ENCODE measurements at places on chromosomes 2 and 18.
A peak's percentile ranks its signal among the peaks of the same experiment; 100 is the strongest.

DNA sequence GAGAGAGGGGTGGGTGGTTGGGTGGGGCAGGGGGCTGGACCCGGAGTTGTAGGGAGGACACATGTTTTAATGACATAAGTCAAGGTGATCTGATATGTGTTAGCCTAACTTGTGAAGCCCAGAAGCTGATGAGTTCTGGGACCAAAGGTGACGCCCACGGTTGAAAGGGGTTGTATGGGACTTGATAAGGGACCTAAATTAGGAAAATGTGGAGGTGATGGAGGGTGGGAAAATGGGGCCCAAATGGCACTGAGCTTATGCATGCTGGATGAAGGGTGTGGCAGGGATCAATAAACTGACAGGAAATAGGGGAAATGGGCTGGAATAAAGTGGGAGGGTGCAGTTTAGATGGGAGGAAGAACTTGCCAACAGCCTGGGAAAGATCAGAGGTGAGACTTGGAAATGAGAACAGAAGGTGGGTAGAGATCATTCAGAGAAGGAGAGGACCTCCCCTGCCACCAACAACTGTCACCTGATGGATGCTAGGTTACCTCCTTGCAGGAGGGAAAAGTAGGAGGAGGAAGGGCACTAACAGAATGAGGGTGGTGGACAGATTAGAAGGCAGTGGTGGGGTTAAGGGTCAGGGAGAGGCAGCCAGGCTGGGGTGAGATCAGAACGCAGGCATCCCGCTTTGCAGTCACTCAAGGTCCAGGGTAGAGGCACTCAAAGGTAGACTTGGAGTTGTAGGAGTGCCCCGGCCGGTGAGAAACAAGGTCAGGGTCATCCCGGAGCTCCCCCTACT, 15.3 kb downstream of the WNT10A start:
- no peak for DNase-seq

GRCh38 chr2:41621563-41621962, 426.3 kb upstream of the PKDCC start:
- DNase-seq, result no peak

DNA sequence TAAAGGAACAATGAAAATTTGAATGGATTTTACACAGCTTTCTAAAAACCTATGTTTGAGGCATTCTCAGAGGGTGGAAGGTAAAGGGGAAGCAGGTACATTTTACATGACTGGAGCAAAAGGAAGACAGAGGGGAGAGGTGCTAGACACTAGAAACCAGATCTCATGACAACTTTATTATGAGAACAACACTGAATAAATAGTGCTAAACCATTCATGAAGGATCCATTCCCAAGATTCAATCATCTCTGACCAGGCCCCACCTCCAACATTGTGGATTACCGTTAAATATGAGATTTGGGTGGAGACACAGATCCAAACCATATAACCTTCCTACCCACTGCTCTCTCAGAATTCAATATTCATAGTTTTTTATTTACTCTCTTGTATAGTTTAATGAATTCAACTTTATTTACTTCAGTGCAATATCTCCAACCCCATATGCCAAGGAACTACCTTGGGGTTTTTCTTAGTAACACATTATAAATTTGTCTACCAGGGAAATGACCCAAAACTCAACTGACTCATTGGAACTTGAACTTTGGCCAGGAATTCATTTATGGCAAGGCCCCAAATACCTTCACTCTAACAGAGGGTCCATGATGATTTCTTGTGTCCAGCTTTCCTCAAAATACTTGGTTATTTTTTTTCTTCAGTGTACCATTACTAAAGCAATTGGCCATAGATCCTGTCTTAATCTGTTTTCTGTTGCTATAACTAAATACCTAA, 317.8 kb downstream of the GULP1 start:
- peak; percentile 94 for DNase-seq

- no peak for DNase-seq
Observed at GRCh38 chr18:33916200-33916599, 308.5 kb downstream of the NOL4 start.

DNA sequence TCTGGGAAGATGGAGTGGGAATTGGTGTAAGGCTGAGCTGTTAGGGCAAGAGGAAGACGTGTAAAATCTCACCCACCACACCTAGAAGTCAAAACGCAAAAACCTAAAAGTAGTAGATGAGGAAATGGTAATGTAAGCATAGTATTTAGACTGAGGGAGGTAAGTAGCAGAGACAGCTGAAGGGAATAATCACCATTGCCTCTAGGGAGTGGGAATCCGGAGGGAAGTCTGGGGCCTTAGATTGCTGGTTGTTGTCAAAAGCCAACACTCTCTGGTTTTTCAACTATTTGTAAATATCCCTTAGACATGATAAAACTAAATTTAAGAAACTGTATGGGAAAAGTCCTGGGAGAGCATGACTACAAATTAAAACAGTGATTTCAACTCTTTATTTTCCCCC, 28.7 kb upstream of the MYCN start:
- no peak for DNase-seq

DNA sequence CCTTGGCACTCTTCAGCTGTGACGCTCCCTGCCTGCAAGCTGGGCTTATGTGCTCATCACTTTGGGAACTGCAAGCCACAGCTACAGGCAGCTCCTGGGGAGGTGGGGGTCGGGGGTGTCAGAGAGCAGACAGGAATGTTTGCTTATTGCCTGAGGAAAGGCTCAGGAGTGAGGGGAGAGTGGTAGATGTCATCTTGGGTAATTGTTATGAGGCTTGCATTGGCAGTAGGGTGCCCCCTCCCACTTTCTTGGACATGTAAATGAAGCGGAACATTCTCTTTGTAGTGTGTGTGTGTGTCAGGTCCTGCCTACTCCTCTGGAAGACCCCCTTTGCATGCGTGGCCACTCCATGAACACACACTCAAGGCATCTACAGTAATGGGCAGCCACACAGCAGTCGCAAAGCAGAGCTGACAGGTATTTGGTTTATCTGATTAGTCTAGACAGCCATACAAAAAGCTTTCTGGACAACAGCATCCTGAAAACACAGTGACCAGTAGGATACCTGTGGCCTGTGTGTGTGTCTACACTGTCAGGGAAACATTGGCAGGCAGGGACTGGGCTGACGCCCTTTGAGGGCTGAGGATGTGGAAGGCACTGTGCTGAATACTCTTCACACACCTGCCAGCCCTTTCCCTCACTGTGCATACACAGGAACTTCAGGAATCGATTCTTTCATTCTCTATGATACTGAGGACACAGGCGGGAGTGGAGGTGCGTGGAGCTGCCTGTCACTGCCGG, 17.1 kb upstream of the MC2R start:
- no peak for DNase-seq

GRCh38 chr2:177235855-177236437, 23.4 kb downstream of the HNRNPA3 start:
- no peak for DNase-seq

DNA sequence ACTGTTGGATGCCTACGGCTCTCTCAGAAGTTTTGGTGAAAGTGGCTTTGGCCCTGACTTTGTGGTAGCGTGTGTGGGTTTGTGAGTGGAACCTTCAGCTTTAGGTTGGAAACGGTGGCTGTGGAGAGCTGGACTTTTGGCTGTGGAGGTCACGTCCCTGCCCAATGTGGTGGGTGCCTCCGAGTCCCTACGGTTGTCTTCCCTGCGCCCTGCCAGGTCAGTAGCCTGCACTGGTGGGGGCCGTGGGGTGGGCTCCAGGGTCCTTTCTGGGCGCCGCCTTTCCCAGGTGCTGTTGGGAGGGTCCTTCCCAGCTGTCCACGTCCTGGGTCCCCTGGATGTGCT, 11.1 kb downstream of the COLEC11 start:
- DNase-seq, result no peak

DNA sequence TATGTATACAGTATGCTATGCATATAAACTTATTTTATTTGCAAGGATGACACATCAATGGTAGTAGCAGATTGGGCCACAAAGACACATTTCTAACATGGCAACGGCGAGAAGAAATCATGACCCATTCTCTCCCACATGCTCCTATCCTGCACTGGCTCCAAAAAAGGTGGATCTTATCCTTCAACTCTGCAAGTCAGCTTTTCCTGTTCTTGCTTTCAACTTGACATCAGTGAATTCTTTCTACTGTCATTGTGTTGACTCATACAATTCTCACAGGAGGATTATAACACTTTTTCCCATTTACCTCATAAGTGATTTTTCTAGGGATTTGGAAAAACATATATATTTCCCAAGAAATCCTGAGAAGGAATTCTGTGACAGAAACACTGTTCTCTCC, 53.1 kb downstream of the ACVR1 start:
- no peak for DNase-seq

DNA sequence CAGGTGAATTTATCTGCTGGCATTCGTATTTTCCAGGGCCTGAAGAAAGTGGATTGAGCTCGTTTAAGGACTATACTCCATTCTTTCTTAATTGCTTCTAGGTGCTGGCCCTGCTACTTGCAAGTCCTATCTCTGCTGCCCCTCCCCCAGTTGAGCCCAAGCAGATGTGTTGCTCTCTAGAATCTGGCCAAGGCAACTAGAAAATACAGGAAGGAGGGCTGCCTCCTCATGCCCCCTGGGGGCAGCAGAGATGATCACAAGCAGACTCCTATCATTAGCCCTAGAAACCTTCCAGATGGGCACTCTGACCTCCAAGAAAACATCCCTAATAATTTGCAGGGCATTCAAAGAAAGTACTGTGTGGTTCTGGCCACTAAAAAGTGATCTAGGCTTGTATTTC, 72.5 kb upstream of the CYP26B1 start:
- no peak for DNase-seq

DNA sequence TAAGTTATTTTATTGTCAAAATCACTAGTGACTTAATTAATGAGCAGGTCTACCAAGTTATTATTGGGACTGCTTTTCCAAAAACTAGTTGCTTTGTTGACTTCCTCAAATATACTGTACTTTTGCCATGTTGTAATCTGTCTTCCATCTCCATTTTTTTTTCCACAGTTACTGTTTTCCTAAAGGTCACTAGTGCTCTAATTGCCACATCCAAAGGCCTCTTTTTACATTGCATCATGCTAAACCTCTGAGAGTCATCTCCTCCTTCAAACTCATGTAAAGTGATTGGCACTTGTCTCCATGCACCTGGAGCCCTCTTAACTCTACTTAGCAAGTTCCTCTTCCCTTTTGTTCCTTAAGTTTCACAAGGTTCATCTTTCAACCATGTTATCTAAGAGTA, 11.8 kb downstream of the PMAIP1 start:
- DNase-seq, result no peak

GRCh38 chr18:70489986-70490933, 201.4 kb downstream of the SOCS6 start:
- DNase-seq, result peak; percentile 27

DNA sequence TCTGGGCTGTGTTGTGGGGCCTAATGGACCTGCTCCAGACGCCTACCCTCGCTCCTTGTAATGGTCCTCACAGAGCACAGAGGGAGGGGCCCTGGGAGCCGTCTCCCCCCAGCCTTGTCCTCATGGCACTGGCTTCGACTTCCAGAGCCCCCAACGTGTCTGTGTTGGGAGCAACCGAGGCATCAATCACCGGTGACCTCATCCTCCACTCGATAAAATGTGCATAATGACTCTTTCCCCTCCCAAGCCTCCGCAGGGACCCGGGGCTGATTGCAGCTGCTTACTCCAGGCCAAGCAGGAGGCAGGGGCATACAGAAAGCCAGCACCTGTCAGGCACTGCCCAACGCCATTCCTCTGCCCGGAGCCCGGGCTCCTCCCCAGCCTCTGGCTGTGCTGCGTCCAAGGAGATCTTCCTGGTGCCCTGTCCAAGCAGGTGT, 271.7 kb downstream of the NDUFA10 start:
- no peak for DNase-seq

DNA sequence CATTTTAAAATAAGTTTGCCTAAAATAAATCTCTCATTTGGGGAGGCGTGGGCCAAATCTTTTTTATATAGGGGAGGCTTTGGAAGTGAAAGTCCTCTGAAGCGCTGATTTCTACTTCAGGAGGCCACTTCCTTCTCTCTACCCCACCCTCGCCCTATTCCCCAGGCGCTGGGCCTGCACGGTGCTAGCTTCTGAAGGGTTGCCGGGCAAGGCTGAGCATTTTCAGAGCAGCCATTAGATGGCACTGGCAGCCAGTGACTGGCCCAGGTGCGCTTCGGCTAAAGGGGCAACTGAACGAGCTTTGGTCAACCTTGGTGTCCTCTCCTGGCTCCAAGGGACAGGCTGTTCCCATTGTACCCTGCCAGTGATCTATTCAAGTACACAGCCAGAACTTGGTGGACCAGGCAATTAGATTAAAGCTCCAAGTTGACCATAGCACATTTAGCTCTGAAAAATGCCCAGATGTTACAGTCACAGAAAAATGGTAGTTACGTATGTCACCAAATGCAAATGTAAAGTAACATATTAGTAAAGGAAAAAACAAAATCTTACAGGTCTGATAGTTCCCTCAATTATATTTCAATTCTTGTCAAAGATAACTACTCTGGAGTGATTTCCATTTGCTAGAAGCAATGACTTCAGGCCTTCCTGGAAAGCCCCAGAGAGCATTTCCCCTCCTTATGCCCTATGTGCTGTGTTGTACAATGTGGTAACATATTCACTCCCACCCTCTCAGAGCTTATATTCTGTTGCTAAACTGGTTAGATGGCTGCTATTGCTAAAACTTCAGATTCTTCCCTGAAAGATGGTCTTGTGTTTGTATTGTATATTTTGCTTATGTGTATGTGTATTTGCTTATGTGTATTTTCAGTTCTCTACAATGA, 2.1 kb downstream of the POMC start:
- DNase-seq, result no peak

DNA sequence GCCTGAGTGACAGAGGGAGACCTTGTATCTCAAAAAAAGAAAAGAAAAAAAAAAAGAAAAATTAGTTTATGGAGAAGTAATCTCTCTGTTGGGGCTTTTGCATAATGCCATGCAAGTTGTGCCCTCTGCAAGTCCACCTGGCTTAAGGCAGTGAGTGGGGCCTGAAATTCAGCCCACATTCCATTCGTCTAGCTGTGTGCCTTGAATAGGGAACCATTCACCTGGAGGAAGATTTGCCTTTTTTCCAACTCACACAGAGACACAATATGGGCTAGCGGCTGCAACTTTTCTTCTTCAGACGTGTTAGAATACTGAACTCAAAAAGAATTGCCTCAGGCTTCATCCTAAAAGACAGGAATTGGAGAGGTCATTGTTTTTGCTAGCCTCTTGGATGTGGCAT, 160.0 kb upstream of the STON1 start:
- DNase-seq, result no peak

GRCh38 chr2:64423303-64423702, 30.7 kb upstream of the LGALSL start:
- no peak for DNase-seq

GRCh38 chr2:223001797-223002175, 50.2 kb upstream of the KCNE4 start:
- DNase-seq, result no peak

- DNase-seq, result no peak
Observed at GRCh38 chr18:70420146-70420898, 131.5 kb downstream of the SOCS6 start.

- DNase-seq, result no peak
Observed at GRCh38 chr2:145845207-145845894, 1325.4 kb upstream of the ZEB2 start.

- no peak for DNase-seq
Observed at GRCh38 chr18:5500158-5500939, 43.4 kb downstream of the EPB41L3 start.

- peak; percentile 36 for DNase-seq
Observed at GRCh38 chr2:137117385-137117784, 352.0 kb downstream of the THSD7B start.

All from epithelial cell of proximal tubule (primary cell).